CD4-positive, alpha-beta T cell (primary cell): ENCODE measurements at places on chromosomes 12 and 14.

GRCh38 chr14:91170504-91171121 is 56.7 kb downstream of the DGLUCY start:
- peaks cover 4% of the 10 kb centered on the region for H3K4me1 ChIP-seq
- peaks cover 79% of the 10 kb centered on the region for H3K36me3 ChIP-seq
- no peak overlapping the region for H3K4me3 ChIP-seq

DNA sequence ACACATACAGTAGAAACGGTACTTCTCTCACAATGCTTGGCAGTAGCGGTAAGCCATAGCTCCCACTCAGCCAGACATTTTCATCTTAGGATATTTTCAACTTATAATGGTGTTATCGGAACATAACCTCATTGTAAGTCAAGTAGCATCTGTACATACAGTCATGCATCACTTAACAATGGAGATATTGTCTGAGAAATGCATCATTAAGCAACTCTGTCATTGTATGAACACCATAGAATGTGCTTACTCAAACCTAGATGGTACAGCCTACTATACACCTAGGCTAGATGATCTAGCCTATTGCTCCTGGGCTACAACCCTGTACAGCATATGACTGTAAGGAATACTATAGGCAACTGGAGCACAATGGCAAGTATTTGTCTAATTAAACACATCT is 40.8 kb downstream of the RPS6KA5 start:
- no peak for DNase-seq
- H3K4me3 ChIP-seq, result no peak overlapping the region
- no peak overlapping the region for H3K27ac ChIP-seq
- no peaks in the 10 kb centered on the region for H3K27me3 ChIP-seq
- peaks cover 18% of the 10 kb centered on the region for H3K4me1 ChIP-seq

GRCh38 chr14:76863724-76864407 is 37.7 kb downstream of the LRRC74A start:
- H3K27me3 ChIP-seq, result no peaks in the 10 kb centered on the region
- H3K36me3 ChIP-seq, result no peaks in the 10 kb centered on the region
- DNase-seq, result no peak
- no peak overlapping the region for H3K4me3 ChIP-seq
- peaks cover 34% of the 10 kb centered on the region for H3K4me1 ChIP-seq
- H3K27ac ChIP-seq, result no peak overlapping the region

GRCh38 chr12:131832321-131833231 is 4.4 kb downstream of the MMP17 start:
- H3K4me1 ChIP-seq, result peaks cover 25% of the 10 kb centered on the region
- H3K27ac ChIP-seq, result no peak overlapping the region
- H3K27me3 ChIP-seq, result peaks cover 27% of the 10 kb centered on the region
- DNase-seq, result no peak
- H3K4me3 ChIP-seq, result no peak overlapping the region

- H3K36me3 ChIP-seq, result no peaks in the 10 kb centered on the region
- DNase-seq, result no peak
- H3K27ac ChIP-seq, result no peak overlapping the region
- peaks cover 3% of the 10 kb centered on the region for H3K27me3 ChIP-seq
Measured at GRCh38 chr12:131457331-131458047, 253.4 kb upstream of the SFSWAP start.

GRCh38 chr14:35963209-35963608 is 137.1 kb downstream of the BRMS1L start:
- H3K27ac ChIP-seq, result no peak overlapping the region
- DNase-seq, result no peak
- no peaks in the 10 kb centered on the region for H3K4me1 ChIP-seq
- no peak overlapping the region for H3K4me3 ChIP-seq

- H3K4me3 ChIP-seq, result no peak overlapping the region
- no peak overlapping the region for H3K27ac ChIP-seq
- peaks cover 8% of the 10 kb centered on the region for H3K4me1 ChIP-seq
Measured at GRCh38 chr14:92724516-92725340, 23.7 kb downstream of the LGMN start.

- no peaks in the 10 kb centered on the region for H3K27me3 ChIP-seq
- DNase-seq, result no peak
- H3K4me1 ChIP-seq, result no peaks in the 10 kb centered on the region
Measured at GRCh38 chr14:44035707-44036106, 471.4 kb downstream of the FSCB start.

DNA sequence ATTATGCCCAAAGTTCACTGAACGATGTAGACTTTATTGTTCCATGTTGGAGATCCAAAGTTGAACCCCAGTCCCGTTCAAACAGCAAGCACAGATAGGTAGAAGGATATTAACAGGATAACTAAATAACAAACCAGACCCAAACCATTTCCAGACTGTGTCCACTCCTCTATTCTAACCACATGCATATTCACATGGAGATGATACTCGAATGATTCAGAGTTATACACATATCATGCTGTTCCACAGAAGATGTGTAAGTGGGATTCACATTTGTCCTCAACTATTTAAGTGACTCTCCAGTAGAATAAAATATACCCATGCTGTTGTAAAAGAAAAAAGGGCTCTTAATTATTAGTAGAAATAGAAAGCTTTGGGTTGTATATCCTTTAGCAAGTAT is 185.9 kb downstream of the ITPR2 start:
- no peak for DNase-seq
- H3K27me3 ChIP-seq, result no peaks in the 10 kb centered on the region
- H3K4me1 ChIP-seq, result no peaks in the 10 kb centered on the region
